ENCODE measurements at places on chromosomes 5 and 9. TPM values are rescaled to one million over a fixed set of nuclear protein-coding genes. Genes with fewer than 3 reads are reported as not detected.

Gene LCN1
- total RNA-seq, result not detected

Gene CDKN2B-AS1
- total RNA-seq, result 1.1 TPM

Gene WDR38
- not detected for total RNA-seq

Gene PLCXD3
- total RNA-seq, result under 0.01 TPM

Gene PROB1
- total RNA-seq, result under 0.01 TPM

Gene SERF1B
- total RNA-seq, result 10.4 TPM

Gene RPP25L
- 20.4 TPM for total RNA-seq

Gene FTMT
- total RNA-seq, result not detected

Gene SHOC1
- not detected for total RNA-seq

Gene DOLK
- 26.4 TPM for total RNA-seq

Gene THBS4
- total RNA-seq, result 0.83 TPM

Gene RXRA
- total RNA-seq, result 8.1 TPM

Gene GOLM1
- 54.8 TPM for total RNA-seq

Gene SNCAIP
- 22.5 TPM for total RNA-seq

Gene STPG3
- total RNA-seq, result not detected

Gene AGXT2
- not detected for total RNA-seq

Gene EGFLAM
- total RNA-seq, result 1.1 TPM

Gene GARIN3
- total RNA-seq, result not detected

Gene CNTNAP3B
- total RNA-seq, result 2.2 TPM

Gene ATG12
- 117 TPM for total RNA-seq

Gene OR1L8
- not detected for total RNA-seq

Gene DMRT3
- total RNA-seq, result not detected

Gene TRPM6
- under 0.01 TPM for total RNA-seq
